Left colon (tissue), 2 donors: ENCODE measurements at places on chromosomes 11 and 22. TPM values are rescaled to one million over a fixed set of nuclear protein-coding genes. Genes with fewer than 3 reads are reported as not detected.

- no peak for DNase-seq
Observed at GRCh38 chr11:44450295-44450932, 115.0 kb upstream of the CD82 start.

DNA sequence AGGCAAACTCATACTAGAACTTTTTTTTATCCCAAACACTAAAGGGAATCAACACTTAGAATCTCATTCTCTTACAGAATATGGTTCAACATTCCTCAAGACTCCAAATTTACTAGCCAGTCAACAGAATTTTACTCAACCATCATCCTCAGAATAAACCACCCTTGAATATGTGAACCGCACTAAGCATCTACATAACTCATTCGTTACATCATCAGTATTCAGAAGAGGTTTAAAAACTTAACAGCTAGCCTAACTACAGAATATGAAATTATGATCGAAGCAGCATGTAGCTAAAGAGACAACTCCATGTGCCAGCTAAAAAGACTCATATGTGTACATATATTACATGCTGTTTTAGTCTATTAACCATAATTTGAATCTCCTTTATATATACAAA lies 47.9 kb downstream of the CLDN25 start:
- no peak for DNase-seq

Gene OR51I1
- total RNA-seq = not detected

Gene SLC5A12
- total RNA-seq = 0.82 TPM

- peak; percentile 24 for DNase-seq
Observed at GRCh38 chr11:2791521-2792380, 92.0 kb upstream of the KCNQ1OT1 start.

Gene CDCA5
- total RNA-seq = 7.3 TPM

- no peak for DNase-seq
Observed at GRCh38 chr11:79039122-79039521, 401.7 kb downstream of the TENM4 start.

- DNase-seq = no peak
Observed at GRCh38 chr22:17113600-17113999, 7.6 kb downstream of the TMEM121B start.
